ENCODE measurements at places on chromosomes 3 and 15.

DNA sequence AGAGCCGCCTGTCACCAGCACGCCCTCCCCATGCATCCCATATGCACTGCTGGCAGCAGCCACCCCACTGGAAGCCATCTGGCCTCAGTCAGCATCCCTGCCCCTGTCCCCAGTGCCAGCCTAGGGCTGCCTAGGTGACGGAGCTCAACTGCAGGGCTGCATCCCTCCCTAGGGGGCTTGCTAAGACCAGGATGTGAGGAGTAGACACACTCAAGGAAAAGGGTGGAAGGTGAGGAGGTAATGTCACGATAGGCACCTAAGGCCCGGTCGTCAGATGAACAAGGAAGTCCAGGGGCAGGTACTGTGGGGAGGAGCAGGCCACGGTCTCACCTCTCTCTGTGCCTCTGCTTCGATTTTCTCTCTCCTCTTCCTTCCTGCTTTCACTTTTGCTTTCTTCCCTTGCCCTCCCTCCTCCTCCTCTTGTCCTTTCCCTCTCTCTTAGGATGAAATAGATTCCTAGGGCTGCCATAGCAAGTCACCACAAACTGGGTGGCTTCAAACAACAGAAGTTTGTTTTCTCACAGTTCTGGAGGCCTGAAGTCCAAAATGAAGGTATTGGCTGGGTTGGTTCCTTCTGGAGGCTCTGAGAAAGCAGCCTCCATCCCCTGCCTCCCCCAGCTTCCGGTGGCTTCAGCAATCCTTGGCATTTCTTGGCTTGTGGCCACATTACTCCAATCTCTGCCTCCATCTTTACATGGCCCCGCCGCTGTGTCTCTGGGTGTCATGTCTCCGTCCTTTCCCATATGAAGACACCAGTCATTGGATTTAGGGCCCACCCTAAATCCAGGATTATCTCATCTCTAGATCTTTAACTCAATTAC is 298.3 kb downstream of the SHQ1 start:
- no peak for DNase-seq

GRCh38 chr3:145869958-145870357 is 291.0 kb downstream of the PLOD2 start:
- no peak for DNase-seq

DNA sequence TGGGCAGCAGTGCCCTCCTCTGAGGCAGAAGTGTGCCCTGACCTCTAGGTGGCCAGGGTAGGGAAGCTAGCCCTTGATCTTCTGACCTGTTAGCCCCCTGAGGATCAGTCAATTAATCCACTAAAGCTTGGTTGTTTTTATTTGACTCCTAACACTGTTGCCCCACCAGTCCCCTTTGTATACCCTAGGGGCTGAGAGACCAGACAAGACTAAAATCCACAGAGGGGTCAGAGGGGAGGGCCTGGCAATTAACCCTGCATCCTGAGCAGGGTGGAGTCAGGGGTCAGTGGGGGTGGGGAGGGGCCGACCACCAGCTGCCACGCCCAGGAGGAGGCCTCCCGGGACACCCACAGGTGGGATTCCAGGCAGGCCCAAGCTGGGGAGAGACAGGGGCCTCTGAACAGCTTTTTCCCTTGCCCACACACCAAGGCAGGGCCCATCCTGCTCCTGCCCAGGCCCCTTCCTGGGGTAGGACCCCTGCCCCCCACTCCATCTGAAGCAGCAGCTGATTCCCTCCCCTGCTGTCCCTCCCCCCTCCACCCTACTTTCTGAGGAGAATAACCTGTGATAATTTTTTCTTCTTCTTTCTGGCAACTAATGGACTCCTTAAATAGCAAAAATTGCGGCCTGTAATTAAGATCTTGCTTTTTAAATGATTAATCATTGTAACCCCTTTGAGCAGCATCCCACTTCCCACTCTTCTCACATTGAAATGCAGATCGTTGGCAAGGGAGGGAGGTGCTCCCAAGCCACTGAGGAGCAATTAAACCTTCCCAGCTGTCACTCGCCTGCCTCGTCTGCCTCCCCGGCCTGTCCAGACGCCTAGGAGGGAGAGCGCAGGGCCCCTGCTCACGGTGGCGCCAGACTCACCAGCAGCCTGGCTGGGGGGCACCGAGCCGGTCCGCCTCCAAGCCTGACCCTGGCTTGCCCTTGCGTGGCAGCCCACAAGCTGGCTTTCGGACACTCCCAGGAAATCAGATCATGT is 51.9 kb downstream of the RHCG start:
- DNase-seq = peak; percentile 62

DNA sequence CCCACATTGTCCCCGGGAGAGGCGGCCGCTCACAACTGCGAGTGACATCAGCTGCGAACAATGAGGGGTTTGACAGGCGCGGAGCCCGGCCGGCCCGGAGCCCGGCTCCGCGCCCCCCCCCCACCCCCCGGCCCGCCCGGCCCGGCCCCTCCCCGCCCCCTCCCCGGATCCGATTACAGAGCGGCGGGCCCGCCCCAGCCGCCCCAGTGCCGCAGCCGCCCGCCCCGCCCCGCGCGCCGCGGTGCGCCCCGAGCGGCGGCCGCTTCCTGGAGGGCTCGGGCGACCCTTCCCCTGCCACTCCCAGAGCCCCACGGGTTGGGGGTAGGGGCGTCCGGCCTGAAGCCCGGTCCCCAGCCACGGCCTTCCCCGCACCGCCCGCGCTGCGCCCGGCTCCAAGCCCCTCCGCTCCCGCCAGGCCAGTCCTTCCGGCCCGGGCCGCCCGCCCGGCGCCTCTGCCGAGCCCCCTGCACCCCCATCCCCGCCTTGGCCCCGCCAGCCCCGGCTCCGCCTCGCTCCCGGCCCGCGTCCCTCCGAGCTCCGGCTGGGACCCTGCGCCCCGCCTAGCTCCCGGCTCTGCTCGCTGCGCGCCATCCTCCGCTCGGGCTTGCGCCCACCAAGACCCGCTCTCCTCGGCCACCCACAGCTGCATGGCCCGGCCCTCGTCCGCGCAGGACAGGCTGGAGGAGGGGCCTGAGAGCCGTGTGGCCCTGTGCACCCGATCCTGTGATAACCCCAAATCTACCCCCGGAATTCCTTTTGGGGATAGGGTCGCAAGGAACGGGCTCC is at the start of gene PCBP4:
Gene PCBP4 (minus strand): TSS at position 71 of the 786 bp plus-strand sequence. CDS start 6,214 bp downstream, outside the sequence.
- DNase-seq = peak; percentile 90

DNA sequence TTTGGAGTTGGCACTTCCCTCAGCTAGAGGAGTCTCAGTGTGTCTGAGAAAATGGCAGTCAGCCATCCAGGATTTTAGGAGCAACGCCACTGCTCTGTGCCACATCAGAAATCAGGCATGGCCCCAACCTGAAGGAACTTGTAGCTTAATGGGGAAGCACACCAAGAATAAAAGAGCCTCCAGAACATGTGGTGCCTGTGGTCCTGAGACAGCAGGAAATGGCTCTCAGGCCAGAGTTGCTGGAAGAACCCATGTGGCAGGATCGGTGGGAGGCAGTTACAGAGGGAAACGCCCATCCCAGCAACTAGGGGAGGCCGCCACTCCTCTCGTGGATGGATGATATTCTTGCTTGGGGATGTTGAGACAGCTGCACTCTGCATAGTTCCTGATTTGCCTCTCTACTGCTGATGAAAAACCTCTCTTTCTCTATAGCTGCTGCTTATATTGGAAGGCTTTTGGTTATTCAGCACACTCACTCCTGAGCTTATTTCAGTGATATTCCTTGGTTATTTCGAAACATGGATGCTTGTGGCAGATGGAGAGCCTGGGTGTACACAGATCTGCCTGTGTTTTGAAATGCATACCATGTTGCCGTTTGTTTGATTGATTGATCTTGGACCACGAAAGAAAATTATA is 52.4 kb downstream of the KLHL25 start:
- peak; percentile 40 for DNase-seq

GRCh38 chr3:156472150-156472549 is 82.8 kb downstream of the SSR3 start:
- DNase-seq = no peak

DNA sequence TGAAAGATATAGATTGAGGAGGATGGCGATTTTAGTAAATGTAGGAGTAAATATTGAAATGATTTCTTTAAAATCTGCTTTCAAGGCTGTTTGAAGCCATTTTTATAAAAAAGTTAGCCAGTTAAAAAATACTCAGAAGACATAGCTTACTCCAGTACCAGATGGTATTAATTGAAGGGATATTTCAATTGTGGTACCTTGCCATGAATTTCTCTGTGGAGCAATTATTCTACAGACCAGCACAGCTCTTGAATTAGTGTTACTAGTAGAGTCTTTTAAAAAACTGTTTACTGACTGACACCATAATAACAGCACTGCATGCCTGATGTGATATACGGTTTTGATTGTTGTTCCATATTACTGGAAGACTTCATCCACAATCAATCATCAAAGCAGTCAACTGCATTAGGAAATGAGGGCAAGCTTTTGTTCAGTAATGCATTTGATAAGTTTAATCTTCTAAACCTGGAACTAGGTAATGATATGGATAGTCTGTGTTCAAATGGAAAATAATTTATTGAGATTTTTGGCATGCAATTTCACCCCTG is 106.4 kb downstream of the MFSD1 start:
- no peak for DNase-seq

GRCh38 chr3:62110443-62111225 is 262.7 kb downstream of the FEZF2 start:
- DNase-seq = no peak

- peak; percentile 33 for DNase-seq
These were observed 482.2 kb upstream of the PDZRN3 start for GRCh38 chr3:74106925-74107324.

DNA sequence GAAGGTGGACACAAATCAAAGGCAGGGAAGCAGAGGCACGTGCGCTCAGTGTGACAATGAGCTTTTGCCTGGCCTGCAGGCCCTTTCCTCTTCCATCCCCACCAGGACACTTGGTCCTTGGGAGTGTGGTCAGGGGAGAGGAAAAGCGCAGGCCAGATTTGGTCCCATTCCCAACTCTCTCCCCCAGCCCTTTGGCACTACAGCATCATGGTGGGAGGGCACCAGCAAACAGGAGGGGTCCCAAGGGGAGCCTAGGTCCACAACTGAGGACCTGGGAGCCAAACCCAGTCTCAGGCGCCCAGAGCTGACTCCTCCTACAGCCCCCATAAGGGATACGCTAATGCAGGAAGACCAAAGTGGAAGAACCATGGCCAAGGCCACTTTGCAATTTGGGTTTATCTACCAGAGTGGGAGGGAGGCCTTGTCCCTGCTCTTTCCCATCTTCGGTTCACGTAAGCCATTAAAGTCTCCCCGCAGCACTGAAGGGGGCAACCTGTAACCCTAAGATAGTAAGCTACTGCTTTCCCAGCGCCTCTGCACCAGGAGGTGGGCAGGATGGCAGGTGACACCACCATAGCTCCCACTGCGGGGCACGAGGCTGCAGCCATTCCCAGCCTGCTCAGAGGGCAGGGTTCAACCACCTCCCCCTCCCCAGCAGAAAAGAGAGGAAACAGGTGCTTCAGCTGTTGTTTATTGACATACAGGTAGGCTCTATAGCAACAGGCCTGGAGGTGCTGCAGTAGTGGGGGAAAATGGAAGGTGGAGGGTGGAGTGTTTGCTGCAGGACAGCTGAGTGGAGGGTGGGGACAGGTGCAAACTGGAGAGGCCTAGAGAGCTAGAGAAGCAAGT is 993 bp upstream of the GRAMD2A start:
- no peak for DNase-seq

GRCh38 chr3:115709931-115710330 is 86.6 kb downstream of the GAP43 start:
- no peak for DNase-seq

GRCh38 chr3:114790752-114791151 is 356.3 kb downstream of the ZBTB20 start:
- DNase-seq = no peak

DNA sequence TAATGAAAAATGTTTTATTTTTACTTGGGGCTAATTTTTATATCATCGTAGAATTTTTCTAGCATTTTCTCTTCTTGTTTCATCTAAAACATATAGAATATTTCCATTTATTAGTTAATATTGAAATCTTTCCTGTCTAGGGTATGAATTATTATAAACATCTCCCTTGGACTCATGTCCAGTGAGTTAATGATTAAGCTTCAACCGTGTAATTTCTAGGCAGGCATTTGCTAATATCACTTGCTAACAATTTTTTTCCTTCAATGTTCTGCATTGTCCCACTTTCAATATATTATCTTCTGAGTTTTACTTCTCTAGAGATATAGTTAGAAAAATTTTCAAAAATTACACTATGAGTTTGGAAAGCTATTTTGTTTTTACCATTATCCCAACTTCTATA is 1371.6 kb upstream of the EPHA6 start:
- no peak for DNase-seq

GRCh38 chr3:161051856-161052255 is 53.3 kb downstream of the B3GALNT1 start:
- DNase-seq = no peak

- DNase-seq = no peak
These were observed 41.7 kb upstream of the MBNL1 start for GRCh38 chr3:152227027-152227426.

GRCh38 chr15:41492597-41493204 is 973 bp upstream of the ITPKA start:
- DNase-seq = no peak

DNA sequence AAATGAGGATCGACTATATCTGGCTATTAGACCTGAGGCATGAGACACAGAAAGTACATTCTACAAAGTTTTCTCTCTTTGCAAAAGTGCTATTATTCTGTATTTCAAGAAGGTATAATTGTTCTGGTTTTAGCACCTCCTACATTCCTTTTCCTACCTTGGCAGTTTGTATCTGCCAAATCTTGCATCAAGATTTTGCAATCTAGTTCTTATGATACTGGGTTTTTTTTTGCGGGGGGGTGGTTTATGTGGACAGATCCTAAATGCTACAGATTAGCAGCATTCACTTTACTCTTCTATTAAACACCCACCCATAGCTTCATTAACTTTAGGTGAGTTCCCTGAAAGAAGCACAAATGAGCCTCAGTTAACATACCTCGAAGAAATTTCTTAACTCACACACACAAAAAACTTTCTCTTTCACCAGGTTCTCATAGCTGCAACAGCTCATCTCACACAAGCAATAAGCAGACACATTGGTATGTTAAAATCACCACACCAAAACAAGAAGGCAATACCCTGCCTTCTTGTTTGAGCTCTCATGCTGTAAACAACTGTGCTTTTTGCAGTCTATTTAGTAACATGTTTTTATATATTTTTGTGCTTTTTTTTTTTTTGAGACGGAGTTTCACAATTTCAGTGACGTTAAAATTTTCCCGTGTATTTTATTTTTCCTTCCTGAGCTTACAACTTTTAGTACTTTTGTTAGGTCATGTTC is 73.0 kb upstream of the VGLL4 start:
- DNase-seq = no peak

- DNase-seq = no peak
These were observed 398.5 kb downstream of the VPS13C start for GRCh38 chr15:61661791-61662190.

GRCh38 chr15:48641416-48641815 is 4.1 kb downstream of the FBN1 start:
- DNase-seq = peak; percentile 30

DNA sequence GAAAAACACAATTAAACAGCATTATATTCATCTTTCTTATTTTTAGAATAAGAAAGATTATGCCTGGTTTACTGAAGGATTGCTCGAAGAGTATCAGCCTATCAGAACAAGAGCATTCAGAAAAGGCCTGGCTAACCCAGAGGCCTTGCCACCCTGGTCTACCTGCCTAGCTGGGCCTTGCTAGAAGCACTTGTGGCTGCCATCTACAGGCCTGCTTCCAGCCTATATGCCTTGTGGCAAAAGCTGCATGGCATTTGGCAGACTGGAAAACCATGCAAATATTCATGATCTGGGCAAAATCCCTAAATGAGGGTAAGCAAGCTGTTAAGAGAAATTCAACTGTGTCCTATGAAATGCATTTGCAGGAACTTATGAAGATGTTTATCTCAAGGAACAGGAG is 9.3 kb upstream of the ATP13A4 start:
- no peak for DNase-seq

GRCh38 chr3:128293930-128294329 is 140.6 kb downstream of the EEFSEC start:
- DNase-seq = no peak

GRCh38 chr3:186361762-186362536 is at the start of gene DGKG:
Gene DGKG (minus strand): TSS chr3:186362234. CDS start chr3:186320459, 41,775 bp downstream.
- peak; percentile 74 for DNase-seq

All from eye (tissue), 1 donor.